ENCODE measurements at places on chromosomes 5 and 9.

DNA sequence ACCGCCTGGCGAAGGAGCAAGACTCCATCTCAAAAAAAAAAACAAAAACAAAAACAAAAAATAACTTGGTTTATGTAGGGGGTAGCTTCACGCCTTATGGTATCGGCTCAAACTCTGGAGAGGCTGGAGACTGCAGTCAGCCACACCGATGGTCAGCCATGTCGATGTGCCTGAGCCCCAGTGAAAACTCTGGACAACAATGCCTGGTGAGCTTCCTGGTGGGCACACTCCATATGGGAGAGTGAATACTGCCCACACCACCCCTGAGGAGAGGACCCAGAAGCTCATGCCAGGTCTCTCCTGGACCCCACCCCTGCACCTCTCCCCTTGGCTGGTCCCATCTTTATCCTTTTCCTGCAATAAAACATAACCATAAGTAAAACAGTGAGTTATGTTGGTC, 19.6 kb downstream of the IPPK start:
- DNase-seq: no peak

DNA sequence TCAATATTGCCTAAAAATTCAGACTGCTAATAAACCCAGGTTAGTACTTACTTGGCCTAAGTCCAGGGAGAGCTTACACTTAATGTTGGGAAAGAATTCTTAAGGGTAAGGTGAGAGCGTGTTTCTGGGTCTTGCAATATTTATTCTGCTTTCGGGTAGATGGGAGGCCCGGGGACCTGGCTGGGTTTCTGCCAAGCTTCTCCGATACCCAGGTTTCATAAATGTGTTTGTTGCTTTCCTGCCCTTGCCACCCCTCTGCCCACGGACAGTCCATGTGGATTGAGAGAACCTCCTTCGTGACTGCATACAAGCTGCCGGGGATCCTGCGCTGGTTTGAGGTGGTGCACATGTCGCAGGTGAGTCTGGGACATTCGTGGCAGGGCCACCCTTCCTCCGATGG, 48.4 kb upstream of the FOXI1 start:
- DNase-seq: no peak

DNA sequence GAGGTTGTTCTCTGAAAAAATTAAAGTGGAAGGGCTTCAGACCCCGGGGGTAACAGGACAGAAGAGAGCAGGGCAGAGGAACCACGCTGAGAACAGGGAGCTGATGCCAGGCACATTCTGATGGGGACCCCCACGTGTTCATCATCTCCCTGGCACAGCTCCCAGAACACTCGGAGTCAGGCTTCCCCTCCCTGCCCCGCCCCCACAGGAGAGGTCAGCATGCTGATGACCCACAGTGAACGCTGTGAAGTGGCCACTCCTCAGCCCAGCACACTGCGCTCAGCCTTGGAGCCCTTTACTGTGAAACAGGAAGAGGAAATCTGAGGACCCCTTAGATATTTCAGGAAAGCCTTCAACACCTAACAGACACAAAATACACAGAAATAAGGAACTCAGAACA, 16.4 kb downstream of the RETREG1 start:
- no peak for DNase-seq

GRCh38 chr9:129838707-129839259, 3.5 kb downstream of the USP20 start:
- no peak for DNase-seq

DNA sequence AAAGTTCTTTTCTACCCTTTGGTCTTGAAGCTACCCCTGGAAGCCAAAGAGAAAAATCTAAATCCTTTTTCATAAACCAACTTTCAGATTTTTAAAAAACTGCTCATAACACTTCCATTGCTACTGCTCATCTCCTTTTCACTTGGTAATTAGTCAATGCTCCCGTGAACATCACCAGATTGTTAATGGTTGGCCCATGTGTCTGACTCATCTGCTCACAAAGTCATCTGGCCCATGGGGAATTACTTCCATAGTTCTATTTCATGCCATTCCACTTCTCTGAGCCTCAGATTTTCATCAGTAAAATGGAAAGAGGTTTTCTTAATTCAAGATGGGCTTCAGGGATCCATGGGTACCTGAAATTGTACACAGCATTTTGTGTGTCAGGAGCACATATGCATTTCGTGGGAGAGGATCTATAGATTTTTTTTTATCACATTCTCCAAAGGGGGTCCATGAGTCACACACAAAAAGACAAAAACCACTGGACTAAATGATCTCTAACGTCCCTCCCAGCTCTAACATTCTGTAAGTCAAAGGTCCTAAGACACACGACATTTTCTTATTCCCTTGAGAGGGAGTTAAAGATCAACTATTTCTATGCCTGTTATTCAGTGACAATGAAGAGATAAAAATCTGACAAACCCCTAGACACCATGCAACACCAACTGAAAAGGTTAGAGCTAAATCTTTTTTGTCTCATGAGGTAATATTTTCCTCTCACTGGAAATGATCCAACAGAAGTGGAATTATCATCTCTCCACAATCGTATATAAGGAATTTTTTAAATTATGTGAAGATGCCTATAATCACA, 75.4 kb downstream of the TEX10 start:
- no peak for DNase-seq

GRCh38 chr5:89996890-89997289, 412.7 kb downstream of the CETN3 start:
- DNase-seq: no peak

DNA sequence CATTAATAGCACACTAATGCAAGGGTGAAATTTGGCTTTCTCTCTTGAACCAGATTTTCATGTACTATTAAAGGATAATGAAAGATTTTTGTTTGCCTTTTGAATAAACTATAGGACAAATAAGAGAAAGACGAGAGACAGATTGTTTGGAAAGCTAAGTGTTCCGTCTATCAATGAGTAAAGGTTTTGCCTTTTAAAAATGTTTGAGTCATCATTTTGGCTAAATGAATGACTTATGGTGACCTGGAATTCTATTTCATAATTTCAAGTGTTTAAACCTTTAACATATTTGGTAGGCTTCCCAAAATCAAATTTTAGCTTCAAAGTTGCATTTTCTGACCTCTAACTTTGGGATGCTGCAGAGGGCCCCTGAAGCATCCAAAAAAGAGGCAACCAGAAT, 145.2 kb downstream of the SLC25A46 start:
- no peak for DNase-seq

DNA sequence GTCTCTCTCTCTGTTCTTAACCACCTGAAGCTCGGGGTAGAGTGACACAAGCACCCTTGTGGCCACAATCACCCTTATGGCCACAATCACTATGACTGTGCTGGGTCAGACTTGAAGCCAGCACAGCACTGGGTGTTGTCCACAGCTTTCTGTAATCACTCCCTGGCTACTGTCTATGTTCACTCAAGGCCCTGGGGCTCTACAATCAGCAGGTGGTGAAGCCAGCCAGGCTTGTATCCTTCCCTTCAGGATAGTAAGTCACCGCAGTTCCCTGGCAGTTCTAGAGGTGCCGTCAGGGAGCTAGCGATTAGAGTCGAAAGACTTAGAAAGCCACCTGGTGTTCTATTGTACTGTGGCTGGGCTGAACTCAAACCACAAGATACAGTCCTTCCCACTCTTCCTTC, 44.2 kb downstream of the GDA start:
- DNase-seq: no peak

DNA sequence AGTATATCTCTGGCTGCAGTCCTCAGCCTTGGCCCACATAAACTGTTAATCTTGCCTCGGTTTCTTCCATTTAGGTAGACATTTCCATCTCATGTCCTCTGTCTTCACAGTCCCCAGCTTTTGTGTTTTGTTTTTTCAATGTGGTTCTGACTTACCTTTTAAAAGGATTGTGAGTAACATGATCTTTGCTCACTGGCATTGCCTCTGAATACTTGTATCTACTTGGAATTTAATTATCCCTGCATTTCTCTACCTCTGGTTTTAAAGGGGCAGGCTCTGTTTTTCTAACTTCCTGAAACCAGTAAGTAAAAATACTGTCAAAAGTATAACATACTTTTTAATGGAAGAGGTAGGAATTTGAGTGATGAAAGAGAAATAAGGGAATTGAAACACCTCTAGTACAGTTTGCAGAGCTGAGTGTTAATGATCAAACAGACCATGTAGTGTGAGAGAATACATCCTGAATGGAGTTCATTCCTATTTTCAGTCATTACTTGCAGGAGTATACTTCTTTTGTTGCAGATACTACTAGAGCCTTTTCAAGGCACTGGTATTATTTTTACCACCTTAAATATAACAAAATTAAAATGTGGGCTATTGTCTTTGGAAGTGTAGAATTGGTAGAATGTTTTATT, 62.6 kb downstream of the MTREX start:
- no peak for DNase-seq

- DNase-seq: peak; percentile 32
These were observed 7.4 kb downstream of the TLX3 start for GRCh38 chr5:171316258-171317121.

GRCh38 chr5:106658150-106658549, 1012.6 kb downstream of the EFNA5 start:
- no peak for DNase-seq

GRCh38 chr9:110143950-110144545, 63.9 kb downstream of the C9orf152 start:
- no peak for DNase-seq

- DNase-seq: no peak
These were observed 39.9 kb downstream of the PAX5 start for GRCh38 chr9:36993933-36994764.

- no peak for DNase-seq
These were observed 125.5 kb upstream of the FAM174A start for GRCh38 chr5:100409660-100410151.

DNA sequence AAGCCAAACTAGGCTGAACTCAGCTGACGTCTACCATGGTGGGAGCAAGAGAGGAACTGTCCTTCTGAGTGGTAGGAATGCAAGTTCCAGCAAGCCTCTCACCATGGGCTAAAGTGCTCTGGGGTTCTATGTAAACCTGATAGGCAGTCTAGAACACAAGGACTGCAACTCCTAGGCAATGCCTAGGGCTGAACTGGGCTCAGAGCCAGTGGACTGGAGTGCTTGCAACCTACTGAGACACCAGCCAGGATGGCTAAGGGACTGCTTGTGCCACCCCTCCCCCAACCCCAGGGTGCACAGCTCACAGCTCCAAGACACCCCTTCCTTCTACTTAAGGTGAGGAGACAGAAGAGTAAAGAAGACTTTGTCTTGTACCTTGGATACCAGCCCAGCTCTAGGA, 12.1 kb upstream of the RCL1 start:
- no peak for DNase-seq

DNA sequence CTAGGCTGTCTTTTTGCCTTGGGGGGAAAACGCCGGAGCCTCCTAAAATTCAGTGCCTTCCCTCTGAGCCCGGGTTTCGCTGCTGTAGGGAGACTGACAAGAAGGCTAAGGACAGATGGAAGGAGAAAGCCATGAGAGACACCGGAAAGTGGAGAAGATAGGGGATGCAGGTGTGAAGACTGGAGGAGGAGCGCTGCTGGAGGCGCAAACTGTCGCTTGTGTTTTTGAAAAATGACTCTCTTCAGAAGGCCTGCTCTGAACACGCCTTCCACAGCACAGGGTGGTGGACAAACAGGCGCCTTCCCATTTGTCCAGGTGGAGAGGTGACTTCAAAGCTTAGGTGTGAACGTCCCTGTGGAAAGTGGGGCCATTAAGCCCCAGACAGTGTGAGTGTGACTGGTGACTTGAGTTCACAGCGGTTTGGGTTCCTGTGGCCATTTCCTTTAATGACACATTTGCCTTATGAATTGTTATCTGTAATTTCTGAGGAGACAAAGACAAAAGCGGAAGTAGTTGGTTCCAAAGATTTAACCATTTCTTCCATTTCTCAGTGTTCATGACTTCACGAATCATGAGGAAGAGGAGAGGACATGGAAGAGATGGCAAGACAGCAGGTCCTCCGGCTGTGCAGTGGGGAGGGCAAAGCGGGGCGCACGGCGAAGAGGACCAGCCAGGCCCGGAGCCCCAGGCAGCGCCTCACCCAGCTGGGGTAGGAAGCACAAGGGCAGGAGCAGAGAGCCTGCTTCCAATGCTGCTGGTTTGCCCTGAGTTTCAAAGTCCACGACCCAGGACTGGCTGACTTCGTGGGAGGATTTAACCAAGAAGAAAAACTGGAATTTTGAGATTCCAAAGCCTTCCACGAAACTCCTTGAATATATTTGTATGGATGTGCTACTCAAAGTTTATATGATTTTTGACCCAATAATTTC, 27.8 kb upstream of the SEMA4D start:
- no peak for DNase-seq

GRCh38 chr9:132800038-132800648, 77.9 kb downstream of the AK8 start:
- DNase-seq: peak; percentile 72

GRCh38 chr5:163861670-163862069, 356.3 kb downstream of the MAT2B start:
- no peak for DNase-seq

DNA sequence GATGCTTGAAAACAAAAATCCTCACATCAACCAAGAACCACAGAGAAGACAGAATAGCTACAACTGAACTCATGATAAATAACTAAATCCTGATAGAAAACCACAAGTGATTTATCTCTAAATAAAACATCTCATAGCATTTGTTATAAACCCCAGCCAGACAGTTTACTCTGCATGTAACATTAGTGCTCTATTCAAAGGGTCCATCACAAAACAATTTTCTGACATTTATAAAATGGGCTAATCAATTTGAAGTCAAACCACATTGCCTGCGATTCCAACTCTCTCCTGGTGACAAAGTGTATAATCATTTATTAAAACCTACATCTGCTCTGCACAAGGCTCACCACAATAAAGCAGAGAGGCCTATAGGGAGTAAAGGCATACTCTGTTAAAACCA, 49.8 kb downstream of the UIMC1 start:
- DNase-seq: no peak

DNA sequence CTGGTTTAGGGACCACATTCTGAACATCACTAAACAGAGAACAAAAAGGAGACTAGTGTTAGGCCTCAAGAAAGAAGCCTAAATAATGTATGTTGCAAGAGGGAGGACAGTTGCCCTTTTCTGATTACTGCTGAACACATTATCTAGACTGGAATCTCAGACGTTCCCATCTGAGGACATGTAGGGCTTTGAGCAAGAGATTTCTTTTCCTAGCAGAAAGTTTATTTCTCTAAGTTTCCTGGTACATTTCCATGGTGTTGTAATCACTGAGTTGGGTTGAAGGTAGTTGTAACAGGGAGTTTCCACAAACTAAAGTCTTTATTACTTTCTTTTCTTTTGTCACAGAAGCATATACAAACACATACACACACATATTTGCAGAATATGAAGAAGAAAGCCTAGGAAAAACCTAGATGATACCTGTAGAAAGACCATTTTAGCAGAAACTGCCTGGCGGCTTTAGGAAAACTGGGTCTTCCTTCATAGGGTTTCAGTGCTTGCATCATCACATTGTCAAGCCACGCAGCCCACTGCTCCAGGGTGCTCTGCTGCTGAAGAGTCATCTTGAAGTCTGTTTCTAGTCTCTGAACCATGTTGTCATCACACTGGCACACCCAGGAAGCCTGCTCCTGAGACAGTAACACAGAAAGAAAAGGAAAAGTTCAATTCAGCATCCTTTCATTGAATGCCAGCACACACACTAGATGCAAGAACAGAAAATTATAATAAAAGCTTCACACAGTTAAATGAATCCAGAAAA, 269.1 kb downstream of the RFX3 start:
- DNase-seq: no peak

- peak; percentile 38 for DNase-seq
These were observed 1.6 kb downstream of the TMEM245 start for GRCh38 chr9:109117856-109118807.
